ENCODE measurements at places on chromosomes 1 and 21. TPM values are rescaled to one million over a fixed set of nuclear protein-coding genes. Genes with fewer than 3 reads are reported as not detected.

GRCh38 chr1:212782422-212783154, 9.0 kb downstream of the NSL1 start:
- no peak overlapping the region for H3K27ac ChIP-seq
- H3K36me3 ChIP-seq = peaks cover 79% of the 10 kb centered on the region
- H3K4me1 ChIP-seq = no peaks in the 10 kb centered on the region
- DNase-seq = no peak
- no peak overlapping the region for H3K4me3 ChIP-seq

DNA sequence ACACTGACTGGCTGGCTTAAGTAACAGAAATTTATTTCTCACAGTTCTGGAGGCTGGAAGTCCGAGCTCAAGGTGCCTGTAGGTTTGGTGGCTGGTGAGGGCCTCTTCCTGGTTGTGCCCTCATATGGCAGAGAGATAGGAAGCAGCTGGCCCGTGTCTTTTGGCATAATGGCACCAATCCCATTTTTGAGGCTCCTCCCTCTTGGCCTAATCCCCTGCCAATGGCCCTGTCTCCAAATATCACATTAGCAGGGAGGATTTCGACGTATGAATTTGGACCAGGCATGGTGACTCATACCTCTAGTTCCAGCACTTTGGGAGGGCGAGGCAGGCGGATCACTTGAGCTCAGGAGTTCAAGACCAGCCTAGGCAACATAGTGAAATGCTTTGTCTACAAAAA, 37.4 kb downstream of the AGPAT3 start:
- peaks cover 40% of the 10 kb centered on the region for H3K36me3 ChIP-seq
- H3K27ac ChIP-seq = no peak overlapping the region
- H3K4me3 ChIP-seq = no peak overlapping the region
- H3K4me1 ChIP-seq = no peaks in the 10 kb centered on the region

DNA sequence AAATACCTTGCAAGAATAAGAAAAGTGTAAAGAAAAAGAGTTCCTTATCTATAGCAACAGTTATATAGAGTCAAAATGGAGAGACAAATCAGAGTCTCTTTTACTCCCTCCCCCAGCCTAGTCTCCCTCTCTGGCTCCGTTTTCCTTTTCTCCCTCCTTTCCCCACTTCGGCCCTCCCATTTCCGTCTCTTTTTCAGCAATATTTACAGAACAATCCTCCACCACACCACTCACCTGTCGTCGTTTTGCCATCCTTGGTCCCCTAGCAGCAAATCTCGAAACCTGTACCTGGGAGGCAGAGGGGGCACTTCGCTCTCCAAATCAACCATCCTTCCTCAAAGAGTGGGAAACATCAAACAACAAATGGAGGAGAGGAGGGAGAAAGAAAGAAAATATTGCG, 259 bp downstream of the KCNT2 start:
- H3K4me1 ChIP-seq = no peaks in the 10 kb centered on the region
- DNase-seq = no peak
- H3K27ac ChIP-seq = peak overlapping the region; percentile 96
- H3K27me3 ChIP-seq = no peaks in the 10 kb centered on the region

- no peaks in the 10 kb centered on the region for H3K27me3 ChIP-seq
- DNase-seq = no peak
- H3K27ac ChIP-seq = no peak overlapping the region
- H3K4me1 ChIP-seq = no peaks in the 10 kb centered on the region
Measured at GRCh38 chr1:31127266-31127665, 61.7 kb upstream of the PUM1 start.

DNA sequence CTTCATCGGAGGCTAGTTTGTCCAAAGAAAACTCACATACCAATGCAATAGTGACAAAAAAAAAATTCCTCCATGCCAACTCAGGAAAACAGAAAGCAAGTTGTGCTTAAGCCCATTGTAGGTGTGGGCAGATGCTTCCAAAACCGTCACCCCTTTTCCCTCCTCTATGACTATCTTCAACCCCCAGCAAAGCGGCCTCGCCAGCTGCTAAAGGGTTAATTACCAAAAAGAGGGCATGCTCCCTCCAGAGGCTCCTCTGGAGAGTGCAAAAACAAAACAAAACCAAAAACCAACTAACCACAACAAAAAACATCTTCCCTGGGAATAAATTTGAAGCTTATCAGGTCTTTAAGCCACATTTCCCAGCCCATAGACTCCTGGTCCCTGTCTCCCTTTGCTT, 1.2 kb downstream of the LMOD1 start:
- no peaks in the 10 kb centered on the region for H3K36me3 ChIP-seq
- DNase-seq = peak; percentile 71

DNA sequence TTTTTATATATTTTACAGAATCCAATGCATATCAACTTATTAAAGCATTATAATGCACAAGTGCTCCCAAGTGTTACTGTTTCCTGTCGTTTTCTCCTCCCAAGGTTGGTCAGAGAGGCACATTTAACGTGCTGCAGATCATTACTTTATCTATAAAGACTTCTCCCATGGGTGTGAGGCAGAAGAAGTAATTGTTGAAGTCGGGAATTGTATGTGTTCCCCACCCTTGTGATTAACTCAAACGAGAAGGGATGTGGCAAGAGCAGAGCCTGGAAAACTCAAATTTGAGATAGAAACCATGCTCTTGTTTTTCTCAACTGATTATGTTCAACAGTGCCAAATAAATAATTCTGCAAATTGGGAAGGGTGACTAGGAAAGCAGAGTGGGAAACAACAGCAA, 412.5 kb upstream of the ADAMTS5 start:
- no peak overlapping the region for H3K27ac ChIP-seq
- H3K27me3 ChIP-seq = no peaks in the 10 kb centered on the region
- no peaks in the 10 kb centered on the region for H3K36me3 ChIP-seq
- no peak overlapping the region for H3K4me3 ChIP-seq
- H3K4me1 ChIP-seq = no peaks in the 10 kb centered on the region

- H3K27me3 ChIP-seq = no peaks in the 10 kb centered on the region
- no peaks in the 10 kb centered on the region for H3K36me3 ChIP-seq
- no peak for DNase-seq
- H3K4me3 ChIP-seq = no peak overlapping the region
- H3K4me1 ChIP-seq = no peaks in the 10 kb centered on the region
- H3K27ac ChIP-seq = no peak overlapping the region
Measured at GRCh38 chr1:57637155-57637554, 213.3 kb upstream of the DAB1 start.

DNA sequence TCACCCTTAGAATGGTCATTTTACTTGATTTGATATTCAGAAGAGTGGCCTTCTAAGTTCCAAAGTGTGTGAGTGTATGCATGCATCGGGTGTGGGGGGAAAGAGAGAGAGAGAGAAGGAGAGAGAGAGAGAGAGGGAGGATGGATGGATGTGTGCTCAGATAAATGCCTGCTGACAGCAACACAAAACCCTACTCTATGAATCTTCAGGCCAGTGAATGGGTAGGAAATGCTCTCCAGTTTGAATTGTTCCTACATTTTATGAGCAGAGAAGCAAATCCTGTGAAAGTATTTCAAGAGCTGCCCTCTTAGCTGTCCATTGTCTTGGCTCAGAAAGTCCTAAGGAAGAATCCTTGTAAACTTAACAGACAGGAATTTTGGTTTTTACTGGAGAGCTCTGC, 7.4 kb downstream of the JAM2 start:
- H3K4me1 ChIP-seq = no peaks in the 10 kb centered on the region
- peaks cover 75% of the 10 kb centered on the region for H3K27me3 ChIP-seq
- peak overlapping the region; percentile 68 for H3K27ac ChIP-seq
- no peak overlapping the region for H3K4me3 ChIP-seq
- no peak for DNase-seq
- no peaks in the 10 kb centered on the region for H3K36me3 ChIP-seq

GRCh38 chr1:23209770-23210169, 7.5 kb downstream of the HTR1D start:
- no peaks in the 10 kb centered on the region for H3K36me3 ChIP-seq
- DNase-seq = no peak
- H3K4me3 ChIP-seq = no peak overlapping the region

GRCh38 chr1:85454214-85454613, 10.7 kb downstream of the DDAH1 start:
- H3K4me3 ChIP-seq = no peak overlapping the region
- H3K36me3 ChIP-seq = no peaks in the 10 kb centered on the region
- H3K4me1 ChIP-seq = no peaks in the 10 kb centered on the region
- H3K27me3 ChIP-seq = no peaks in the 10 kb centered on the region
- no peak for DNase-seq

DNA sequence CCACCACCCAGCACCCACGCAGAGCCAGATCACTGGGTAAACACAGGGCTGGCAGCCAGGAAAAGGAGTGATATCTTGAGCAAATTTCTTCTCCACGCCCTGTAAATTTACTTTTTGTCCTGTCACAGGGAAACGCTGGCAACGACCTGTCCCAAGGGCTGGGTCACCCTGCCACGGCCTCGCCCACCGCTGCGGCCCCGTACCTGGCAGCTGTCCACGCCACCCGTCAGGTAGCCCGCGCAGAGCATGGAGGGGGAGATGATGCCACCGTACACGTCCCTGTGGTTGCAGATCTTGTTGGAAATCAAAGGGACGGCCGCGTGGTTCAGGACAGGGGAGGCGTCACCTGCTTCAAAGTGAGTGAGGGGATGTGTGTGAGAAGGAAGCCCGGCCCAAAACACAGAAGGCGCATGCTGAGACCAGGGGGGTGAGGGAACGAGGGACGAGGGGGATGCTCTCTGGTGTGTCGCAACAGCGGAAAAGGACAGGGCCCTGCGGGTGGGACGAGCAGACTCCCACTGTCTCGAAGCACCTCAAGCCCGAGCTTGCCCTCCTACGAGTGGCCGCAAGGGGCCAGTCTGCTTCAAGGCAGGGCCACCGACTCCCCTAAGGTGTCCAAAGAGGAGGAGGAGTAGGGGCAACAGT, 10.1 kb upstream of the TFF1 start:
- peak; percentile 64 for DNase-seq
- H3K27ac ChIP-seq = no peak overlapping the region
- H3K27me3 ChIP-seq = no peaks in the 10 kb centered on the region
- H3K36me3 ChIP-seq = no peaks in the 10 kb centered on the region
- H3K4me3 ChIP-seq = no peak overlapping the region
- H3K4me1 ChIP-seq = no peaks in the 10 kb centered on the region

DNA sequence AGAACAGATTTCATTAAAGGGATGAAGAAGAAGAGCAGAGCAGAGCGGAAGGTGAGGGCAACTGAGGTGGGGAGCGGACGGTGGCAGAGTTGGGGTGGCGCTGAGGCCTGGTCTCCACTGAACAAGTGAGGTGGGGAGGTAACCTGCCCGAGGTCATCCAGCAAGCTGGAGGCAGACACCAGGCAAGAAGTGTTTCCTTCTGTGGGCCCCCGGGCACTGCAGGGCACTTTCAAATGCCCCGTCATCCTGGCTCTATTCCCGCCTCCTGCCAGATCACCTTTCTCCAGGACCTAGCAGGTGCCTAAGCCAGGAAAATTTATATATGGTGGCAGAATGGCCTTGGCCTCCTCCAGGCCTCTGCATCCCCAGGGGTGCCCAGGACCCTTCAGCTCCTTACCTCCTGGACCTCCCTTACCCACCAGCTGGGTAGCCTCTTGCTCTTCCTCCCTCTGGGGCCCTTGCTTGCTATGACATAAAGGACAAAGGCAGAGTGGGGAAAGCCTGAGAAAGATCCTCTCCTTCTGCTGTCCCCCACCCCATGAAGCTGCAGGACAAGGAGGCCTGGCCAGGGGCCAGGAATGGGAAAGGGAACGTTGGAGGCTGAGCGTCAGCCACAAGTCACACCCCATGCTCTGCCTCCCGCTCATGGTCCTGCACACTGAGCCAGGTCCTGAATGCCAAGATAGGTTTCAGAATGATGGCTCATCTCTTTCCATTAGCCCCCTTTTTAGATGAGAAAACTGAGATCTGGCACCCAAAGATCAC, 29.0 kb downstream of the VWA5B1 start:
- no peak for DNase-seq
- H3K4me3 ChIP-seq = no peak overlapping the region
- no peaks in the 10 kb centered on the region for H3K36me3 ChIP-seq

DNA sequence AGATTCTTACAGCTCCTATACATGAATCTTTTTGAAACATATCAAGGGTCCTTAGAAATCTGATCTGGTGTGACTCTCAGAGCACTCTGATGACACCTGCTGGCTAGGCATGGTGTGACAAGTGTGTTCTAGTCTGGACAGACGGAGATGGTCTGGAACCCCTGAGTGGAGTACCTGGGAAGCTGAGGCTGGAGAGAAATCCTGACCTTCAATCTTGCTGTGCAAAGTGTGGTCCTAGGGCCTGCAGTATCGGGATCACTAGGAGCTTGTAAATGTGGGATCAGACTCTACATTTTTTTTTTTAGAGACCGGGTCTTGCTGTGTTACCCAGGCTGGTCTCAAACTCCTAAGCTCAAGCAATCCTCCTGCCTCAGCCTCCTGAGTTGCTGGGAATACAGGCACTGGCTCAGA, 78.6 kb upstream of the SOD1 start:
- H3K27me3 ChIP-seq = no peaks in the 10 kb centered on the region
- no peak overlapping the region for H3K27ac ChIP-seq
- DNase-seq = peak; percentile 92
- no peaks in the 10 kb centered on the region for H3K36me3 ChIP-seq
- no peak overlapping the region for H3K4me3 ChIP-seq

GRCh38 chr1:182794676-182795201, 5.2 kb downstream of the NPL start:
- H3K27me3 ChIP-seq = peaks cover 5% of the 10 kb centered on the region
- H3K27ac ChIP-seq = no peak overlapping the region
- no peak for DNase-seq
- peaks cover 25% of the 10 kb centered on the region for H3K36me3 ChIP-seq
- H3K4me3 ChIP-seq = no peak overlapping the region
- peaks cover 11% of the 10 kb centered on the region for H3K4me1 ChIP-seq

DNA sequence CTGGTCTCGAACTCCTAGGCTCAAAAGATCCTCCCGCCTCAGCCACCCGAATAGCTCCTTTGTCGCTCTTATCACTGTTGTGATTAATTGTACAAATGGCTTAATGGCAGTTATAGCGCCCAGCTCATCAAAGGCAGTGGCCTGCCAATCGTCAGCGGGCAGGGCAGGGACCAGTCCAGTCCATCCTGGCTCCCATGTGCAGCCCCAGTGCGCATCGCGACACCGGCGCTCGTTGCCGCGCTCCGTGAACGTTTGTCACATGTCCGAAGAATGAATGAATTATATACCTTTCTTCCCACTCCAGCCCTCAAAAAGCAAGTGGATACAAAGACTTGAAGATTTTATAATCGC, 18.4 kb downstream of the MTX1 start:
- H3K36me3 ChIP-seq = no peaks in the 10 kb centered on the region
- H3K4me1 ChIP-seq = no peaks in the 10 kb centered on the region
- H3K27ac ChIP-seq = peak overlapping the region; percentile 90
- H3K27me3 ChIP-seq = no peaks in the 10 kb centered on the region
- H3K4me3 ChIP-seq = peak overlapping the region; percentile 95

TRNP1 gene
- total RNA-seq = 14.5 TPM

NPHS2 gene
- not detected for total RNA-seq

S100A13 gene
- total RNA-seq = 260 TPM

CLDN17 gene
- not detected for total RNA-seq

AGT gene
- total RNA-seq = not detected

PIK3CD gene
- 13.2 TPM for total RNA-seq

RCC1 gene
- total RNA-seq = 55.4 TPM

NBPF26 gene
- 20.9 TPM for total RNA-seq

OPRD1 gene
- total RNA-seq = 0.56 TPM

SH2D2A gene
- total RNA-seq = 5.5 TPM

Measured in endodermal cell (in vitro differentiated cells).